ENCODE measurements at places on chromosomes 13 and 19.

- no peak overlapping the region for H3K27ac ChIP-seq
- H3K27me3 ChIP-seq: no peaks in the 10 kb centered on the region
- no peaks in the 10 kb centered on the region for H3K4me1 ChIP-seq
- no peak for DNase-seq
- no peak overlapping the region for H3K4me3 ChIP-seq
These were observed 97.3 kb downstream of the TDRD3 start for GRCh38 chr13:60494296-60494695.

DNA sequence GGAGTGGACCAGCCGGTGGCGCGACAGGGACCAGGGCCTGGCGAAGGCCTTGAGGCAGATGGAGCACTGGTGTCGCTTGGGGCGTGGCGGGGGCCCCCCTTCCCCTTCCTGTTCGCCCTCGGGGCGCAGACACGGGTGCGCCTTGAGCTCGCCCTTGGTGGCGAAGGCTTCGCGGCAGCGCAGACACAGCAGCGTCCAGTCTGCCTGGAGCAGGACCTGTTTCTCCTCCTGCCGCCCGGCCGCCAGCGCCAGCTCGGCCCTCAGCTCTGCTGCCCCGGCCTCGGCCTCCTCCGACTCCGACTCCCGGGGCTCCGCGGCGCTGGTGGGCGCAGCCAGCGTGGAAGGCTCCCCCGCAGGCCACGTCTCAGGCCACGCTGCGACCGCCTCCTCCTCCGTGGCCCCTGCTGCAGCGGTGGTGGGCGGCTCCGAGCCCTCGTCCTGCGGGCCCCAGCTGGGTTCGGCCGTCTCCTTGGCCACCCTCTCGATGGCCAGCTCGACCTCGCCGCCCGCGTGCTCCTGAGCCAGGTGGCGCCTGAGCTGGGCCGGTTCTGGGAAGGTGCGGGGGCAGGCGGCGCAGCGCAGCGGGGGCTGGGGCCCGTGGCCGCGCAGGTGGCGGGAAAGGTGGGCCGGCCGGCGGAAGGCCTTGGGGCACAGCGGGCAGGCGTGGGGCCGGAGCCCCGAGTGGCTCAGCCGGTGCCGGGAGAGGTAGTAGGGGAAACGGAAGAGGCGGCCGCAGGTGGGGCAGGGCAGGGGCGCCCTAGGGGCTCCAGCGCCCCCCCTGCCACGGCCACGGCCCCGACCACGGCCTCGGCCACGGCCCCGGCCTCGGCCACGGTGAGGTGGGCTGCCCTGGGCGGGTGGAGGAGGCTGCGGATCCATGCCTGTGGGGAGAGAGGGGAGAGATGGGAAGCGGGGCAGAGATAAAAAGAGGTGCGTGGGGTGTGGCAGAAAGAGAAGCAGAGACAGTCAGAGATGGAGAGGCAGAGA, 1.6 kb downstream of the ZNF579 start:
- H3K36me3 ChIP-seq: peaks cover 20% of the 10 kb centered on the region
- no peak for DNase-seq
- H3K27me3 ChIP-seq: no peaks in the 10 kb centered on the region
- peaks cover 16% of the 10 kb centered on the region for H3K4me1 ChIP-seq

GRCh38 chr19:58572818-58573657, at the start of gene MZF1:
MZF1 (minus strand) TSS chr19:58573335; CDS start chr19:58571389, 1,946 bp downstream.
- peak; percentile 100 for DNase-seq
- H3K27ac ChIP-seq: peak within 1 kb of the TSS; percentile 99
- H3K4me3 ChIP-seq: peak within 1 kb of the TSS; percentile 89
- H3K4me1 ChIP-seq: peaks cover 37% of the 10 kb centered on the region
- peaks cover 13% of the 10 kb centered on the region for H3K36me3 ChIP-seq

DNA sequence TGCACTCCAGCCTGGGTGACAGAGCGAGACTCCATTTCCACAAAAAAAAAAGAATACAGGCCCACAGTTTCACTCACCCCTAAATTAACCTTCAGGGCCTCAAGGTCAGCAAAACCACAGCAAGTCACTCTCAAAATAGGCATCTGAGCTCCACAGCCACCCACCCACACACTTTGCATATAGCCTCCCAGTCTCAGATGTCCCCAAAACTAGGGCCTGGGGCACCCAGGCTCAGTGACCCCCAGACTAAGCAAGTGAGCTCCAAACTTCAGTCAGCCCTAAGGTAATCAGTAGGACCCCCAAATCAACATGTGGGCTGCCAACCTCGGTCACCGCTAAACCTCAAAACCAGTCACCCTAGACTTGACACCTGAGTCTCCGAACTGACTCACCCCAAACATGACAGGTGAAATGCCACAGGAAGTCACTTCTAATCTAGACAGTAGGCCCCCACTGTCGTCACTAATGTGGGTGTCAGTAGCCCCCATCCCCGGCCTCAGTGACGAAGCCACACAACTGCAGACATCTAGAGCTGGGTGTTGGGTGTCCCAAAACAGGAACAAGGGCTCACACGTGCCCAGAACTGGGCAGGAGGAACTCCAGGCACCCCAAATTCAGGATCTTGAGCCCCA, 13.9 kb downstream of the RABAC1 start:
- peak overlapping the region; percentile 94 for H3K27ac ChIP-seq
- H3K36me3 ChIP-seq: no peaks in the 10 kb centered on the region
- H3K4me1 ChIP-seq: peaks cover 48% of the 10 kb centered on the region
- DNase-seq: peak; percentile 89
- peaks cover 5% of the 10 kb centered on the region for H3K27me3 ChIP-seq

GRCh38 chr13:68944272-68944671, 1163.4 kb upstream of the ATXN8OS start:
- no peaks in the 10 kb centered on the region for H3K36me3 ChIP-seq
- H3K4me1 ChIP-seq: no peaks in the 10 kb centered on the region
- no peak overlapping the region for H3K27ac ChIP-seq
- no peak overlapping the region for H3K4me3 ChIP-seq

- H3K27me3 ChIP-seq: no peaks in the 10 kb centered on the region
- peaks cover 7% of the 10 kb centered on the region for H3K4me1 ChIP-seq
- H3K4me3 ChIP-seq: peak overlapping the region; percentile 76
These were observed 277 bp downstream of the GIPC1 start for GRCh38 chr19:14495672-14496028.

GRCh38 chr19:15863272-15863671, 34.6 kb downstream of the CYP4F2 start:
- no peaks in the 10 kb centered on the region for H3K27me3 ChIP-seq
- H3K4me1 ChIP-seq: no peaks in the 10 kb centered on the region

DNA sequence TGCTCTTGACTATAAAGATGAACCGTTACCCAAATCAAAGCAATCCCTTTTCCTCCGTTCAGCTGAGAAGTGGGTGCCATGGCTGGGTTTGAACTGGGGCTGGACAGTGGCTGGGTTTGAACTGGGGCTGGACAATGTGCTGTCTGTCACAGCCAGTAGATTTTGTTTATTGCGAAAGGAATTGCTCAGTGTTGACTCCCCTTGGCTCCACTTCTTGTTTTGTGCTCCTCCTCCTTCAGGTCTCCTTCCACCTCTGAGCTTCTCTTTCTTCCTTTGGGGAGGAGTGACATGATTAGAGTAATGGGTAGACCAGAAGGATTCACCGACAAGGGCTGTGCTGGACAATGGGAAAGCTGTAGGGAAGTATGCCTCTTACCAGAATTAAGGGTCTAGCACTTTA, 19.4 kb upstream of the MBNL2 start:
- DNase-seq: no peak
- H3K36me3 ChIP-seq: peaks cover 2% of the 10 kb centered on the region
- no peak overlapping the region for H3K4me3 ChIP-seq
- H3K27me3 ChIP-seq: no peaks in the 10 kb centered on the region
- no peaks in the 10 kb centered on the region for H3K4me1 ChIP-seq
- no peak overlapping the region for H3K27ac ChIP-seq

DNA sequence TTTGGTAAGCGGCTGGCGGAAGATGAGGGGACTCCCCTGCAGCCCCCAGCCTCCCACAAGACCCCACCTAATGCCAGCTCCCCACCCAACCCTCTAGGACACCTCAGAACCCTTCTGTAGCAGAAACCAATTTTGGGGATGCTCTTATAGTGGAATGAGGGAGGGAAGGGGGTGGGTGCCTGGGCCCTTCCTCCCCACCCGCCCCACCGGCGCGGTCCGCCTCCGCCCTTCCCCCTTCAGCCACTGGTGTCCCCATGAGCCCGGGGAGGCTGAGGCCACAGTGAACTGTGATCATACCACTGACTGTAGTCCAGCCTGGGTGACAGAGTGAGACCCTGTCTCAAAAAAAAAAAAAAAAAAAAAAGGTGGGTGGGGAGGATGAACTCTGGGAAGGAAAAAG, 16.2 kb downstream of the TLE6 start:
- H3K27me3 ChIP-seq: no peaks in the 10 kb centered on the region
- no peaks in the 10 kb centered on the region for H3K36me3 ChIP-seq
- no peak overlapping the region for H3K27ac ChIP-seq
- H3K4me1 ChIP-seq: no peaks in the 10 kb centered on the region
- no peak for DNase-seq

Measured in activated naive CD8-positive, alpha-beta T cell treated with anti-CD3 and anti-CD28 coated beads for 36 hours (primary cell).